ENCODE measurements at places on chromosomes 3 and 15.

- DNase-seq = no peak
Measured at GRCh38 chr3:195921334-195921791, 13.0 kb upstream of the TNK2 start.

- DNase-seq = no peak
Measured at GRCh38 chr15:42108806-42109205, 14.4 kb upstream of the PLA2G4D start.

DNA sequence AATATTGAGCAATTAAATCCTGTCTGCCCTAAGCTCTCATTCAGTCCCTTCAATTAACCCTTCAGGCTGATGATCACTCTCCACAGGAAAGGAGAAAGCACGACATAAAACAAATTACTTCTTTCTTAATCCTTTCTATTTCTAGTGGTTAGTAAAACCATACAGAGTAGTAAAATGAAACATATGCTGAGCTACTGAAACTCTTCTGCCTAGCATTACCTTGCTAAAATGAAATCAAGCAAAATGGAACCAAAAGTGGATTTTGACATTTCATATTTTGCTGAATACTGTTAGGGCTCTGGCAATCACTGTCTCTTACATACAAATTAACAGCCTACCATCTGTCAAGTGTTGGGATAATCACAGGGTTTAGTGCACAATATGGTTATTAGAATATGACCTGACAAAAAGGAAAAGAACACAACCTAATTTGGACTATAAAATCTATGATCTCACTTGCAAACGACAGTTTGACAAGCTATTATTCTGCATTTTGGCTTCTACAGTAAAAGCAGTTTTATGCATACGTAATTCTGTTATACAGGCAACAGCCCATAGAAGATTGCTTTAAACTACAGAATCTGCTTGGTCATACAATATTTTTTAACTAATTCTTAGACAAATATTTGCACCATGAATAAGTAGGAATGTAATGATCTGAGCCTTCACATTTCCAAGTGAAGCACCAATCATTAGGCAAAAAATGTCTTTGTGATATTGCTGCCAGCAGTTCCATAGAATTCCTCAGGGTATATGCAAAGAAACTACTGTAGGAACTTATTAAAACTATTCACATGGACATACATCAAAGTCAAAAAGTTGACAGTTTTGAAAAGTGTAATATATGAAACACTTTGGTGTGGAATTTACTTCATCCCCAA lies 105.0 kb downstream of the FHIT start:
- no peak for DNase-seq

- no peak for DNase-seq
Measured at GRCh38 chr15:37015035-37015434, 85.3 kb downstream of the MEIS2 start.

GRCh38 chr3:136913168-136913567 lies 44.6 kb upstream of the IL20RB start:
- DNase-seq = no peak

GRCh38 chr3:16788440-16789056 lies 96.2 kb upstream of the PLCL2 start:
- no peak for DNase-seq

- DNase-seq = no peak
Measured at GRCh38 chr3:50157827-50158529, 2.9 kb downstream of the SEMA3F start.

DNA sequence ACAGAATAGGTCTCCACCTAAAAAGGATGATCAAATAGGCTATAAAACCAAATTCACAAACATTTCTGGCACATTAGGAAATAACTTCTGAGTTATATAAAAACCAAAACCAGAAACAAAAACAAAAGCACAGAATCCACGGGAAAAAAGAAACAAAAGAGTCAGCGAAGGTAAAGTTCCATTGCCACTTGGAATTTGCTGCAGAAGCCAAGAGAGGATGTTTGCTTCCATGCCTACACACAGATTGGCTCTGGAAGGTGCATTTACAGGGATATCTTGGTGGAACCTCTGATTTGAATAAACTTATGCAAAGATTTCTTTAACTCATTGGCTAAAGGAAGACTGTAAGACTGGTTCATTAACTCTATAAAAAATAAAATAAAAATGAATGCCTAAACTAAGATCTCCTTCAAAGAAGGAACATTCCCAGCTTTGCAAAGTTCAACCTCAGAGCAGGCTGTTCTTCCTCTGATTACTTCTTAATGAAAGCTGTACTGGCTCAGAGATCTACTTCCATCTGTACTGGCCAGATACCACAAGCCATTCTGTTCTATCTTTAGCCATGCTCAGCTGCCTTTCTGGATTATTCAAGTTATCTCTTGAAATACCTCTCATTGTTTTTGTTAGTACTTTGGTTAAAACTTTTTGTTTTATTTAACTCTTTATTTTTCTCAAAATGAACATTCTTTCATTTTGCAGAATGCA lies 537.5 kb upstream of the CCDC54 start:
- no peak for DNase-seq

- DNase-seq = no peak
Measured at GRCh38 chr3:45496555-45496954, 98.0 kb upstream of the LIMD1 start.

DNA sequence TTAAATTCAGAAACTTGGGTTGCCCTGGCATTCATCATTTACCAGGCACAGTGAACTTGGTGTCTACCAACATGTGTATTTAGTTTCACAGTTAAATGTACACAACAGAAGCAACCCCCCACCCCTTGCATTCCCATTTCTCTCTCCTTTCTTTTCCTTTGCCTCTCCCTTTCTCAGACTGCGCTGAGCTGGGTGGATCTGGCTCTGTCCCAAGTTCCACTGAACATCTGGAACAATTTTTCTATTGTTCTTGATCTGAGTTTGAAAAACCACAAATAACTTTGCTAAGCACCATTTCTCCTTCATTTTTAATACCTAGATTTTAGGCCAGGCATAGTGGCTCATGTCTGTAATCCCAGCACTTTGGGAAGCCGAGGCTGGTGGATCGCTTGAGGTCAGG lies 242.2 kb downstream of the ABHD5 start:
- DNase-seq = no peak

GRCh38 chr3:100682854-100683760 lies 26.2 kb upstream of the TFG start:
- DNase-seq = no peak

DNA sequence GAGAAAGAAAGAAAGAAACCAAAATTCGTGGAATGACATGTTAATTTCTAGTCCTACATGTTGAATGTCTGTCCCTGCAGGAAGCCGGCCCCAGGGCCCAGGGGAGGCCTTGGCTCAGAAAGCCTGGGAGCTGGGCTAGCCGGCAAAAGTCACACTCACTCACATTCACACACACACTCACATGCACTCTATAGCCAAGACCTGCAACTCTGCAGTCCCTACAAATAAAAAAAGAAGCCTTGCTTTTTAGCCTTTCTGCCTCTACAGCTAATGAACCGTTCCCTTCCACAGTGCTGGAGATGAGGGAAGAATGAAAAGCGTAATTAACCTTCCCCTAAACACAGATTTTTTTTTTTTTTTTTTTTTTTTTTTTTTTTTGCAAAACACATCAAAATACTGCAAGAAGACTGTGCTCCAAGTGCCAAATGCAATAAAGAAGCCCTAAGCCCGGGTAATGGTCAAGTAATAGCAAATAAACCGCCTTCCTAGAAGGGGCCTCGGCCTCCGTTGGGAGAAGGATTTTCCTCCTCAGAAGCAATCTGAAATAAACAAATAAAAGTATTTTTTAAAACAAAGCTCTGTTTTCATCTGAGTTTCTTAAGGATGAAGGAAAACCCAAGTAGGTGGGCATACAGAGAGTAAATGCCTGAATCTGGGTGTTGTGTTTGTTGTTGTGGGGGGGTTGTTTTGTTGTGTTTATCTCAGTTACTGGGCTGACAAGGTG lies 4.3 kb downstream of the MECOM start:
- DNase-seq = no peak

DNA sequence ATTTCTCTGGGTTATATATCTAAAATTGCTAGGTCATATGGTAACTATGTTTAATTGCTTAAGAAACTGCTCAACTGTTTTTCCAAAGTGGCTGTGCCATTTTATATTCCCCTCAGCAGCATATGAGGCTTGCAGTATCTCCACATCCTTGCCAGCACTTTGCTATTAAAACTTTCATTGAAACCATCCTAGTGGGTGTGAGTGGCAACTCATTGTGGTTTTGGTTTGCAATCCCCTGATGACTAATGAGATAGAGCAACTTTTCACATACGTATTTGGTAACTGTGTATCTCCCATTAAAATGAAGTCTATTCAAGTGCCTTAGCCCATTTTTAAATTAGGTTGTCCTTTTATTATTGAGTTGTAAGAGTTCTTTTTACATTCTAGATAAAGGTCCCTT lies 17.3 kb downstream of the KPNA1 start:
- DNase-seq = no peak
